ENCODE measurements at places on chromosomes 7 and 10.

DNA sequence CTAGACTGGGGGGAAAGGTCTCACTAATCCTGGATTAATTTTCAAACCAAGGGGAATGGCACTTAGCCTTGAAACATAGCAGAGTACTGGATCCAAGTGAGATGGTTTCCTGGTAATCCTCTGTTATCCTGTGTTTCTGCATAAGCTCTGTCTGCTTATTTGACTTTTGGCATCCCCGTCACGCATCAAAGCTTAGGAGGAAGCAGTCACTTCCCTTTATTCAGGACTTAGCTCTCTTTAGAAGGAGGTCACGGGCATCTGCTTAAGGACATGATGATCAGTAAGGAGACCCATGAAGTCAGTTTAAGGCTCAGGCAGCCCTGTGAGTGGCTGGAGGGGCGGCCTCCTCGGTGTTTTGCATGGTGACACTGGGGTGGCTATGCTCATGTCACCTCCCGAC, 30.0 kb downstream of the TSPAN15 start:
- DNase-seq = no peak

DNA sequence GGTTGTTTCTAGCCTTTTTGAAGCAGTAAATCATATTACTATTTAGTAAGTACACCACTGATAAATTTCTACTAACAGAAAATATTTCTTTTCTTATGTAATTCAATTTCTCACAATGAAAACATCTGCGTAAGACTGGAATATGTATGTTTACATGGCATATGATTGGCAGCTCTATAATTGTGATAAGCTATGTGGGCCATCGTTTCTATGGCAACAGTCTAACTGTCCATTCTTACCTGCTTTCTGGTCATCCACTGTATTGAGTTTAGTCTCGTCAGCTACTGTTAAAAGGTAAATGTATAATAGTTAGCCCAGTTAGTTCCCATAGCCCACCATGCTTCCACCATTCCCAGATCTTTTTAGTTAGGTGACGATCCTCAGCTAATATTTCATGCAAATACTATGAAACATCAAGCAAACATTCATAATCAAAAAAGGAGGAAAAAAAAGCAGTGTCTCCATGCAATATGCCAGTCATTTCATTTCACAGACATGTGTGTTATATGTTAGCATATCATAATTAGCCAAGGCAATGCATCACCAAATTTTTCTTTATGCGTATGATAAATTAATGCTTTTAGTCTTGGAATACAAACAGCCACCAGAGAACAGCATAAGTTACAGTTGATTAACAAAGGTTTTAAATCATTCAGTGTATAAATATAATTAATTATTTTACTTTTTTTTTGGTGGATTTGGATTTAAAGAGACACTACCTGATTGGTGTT, 479.0 kb downstream of the PARD3 start:
- no peak for DNase-seq

GRCh38 chr10:86486856-86487255, 34.7 kb downstream of the WAPL start:
- no peak for DNase-seq

DNA sequence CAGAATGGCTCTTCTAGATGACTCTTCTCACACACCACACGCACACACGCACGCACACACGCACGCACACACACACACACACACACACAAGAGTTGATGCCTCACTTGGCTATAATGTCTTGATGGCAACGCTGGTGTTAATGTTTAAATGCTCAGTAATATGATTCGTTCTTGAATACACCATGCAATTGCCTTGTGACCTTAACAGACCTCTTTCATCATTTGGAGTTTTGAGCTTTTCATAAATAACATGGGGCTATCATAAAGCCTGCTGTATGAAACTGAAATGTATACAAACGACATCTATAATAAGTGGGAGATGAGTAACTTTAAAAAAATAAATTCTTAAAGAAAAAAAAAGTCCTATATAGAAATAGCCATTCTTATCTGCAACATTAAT, 8.2 kb downstream of the JCAD start:
- no peak for DNase-seq

- no peak for DNase-seq
Measured at GRCh38 chr10:43775384-43775783, 126.7 kb upstream of the ZNF32 start.
